Right kidney (tissue), 9 donors: ENCODE measurements at places on chromosomes 7 and 10.

- no peak for DNase-seq
Observed at GRCh38 chr10:92572362-92573090, 1.4 kb downstream of the IDE start.

GRCh38 chr10:15684768-15685167 lies 35.0 kb downstream of the ITGA8 start:
- no peak for DNase-seq

DNA sequence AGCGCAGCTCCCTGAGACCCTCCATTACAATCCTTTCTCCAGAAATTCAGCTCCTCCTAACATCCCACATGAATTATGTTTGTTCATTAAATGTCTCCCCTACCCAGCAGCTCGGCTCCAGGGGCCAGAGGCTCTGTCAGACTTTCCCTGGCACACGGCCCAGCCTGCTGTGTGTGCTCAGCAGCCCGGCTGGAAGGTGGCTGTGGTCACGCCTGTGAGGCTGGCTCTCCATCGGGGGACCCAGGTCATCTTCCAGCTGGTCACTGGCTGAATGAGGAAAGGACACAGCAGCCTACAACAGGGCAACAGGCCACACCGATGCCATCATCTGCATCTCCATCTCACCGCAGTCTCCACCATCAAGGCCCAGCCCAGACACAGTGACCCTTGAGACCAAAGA lies 219.8 kb downstream of the MAD1L1 start:
- DNase-seq = peak; percentile 58

- no peak for DNase-seq
Observed at GRCh38 chr7:7188091-7188490, 5.7 kb downstream of the C1GALT1 start.

GRCh38 chr7:133190650-133191049 lies 62.2 kb upstream of the EXOC4 start:
- DNase-seq = no peak

- peak; percentile 57 for DNase-seq
Observed at GRCh38 chr10:132443983-132444876, 47.2 kb downstream of the PWWP2B start.

- no peak for DNase-seq
Observed at GRCh38 chr7:76358011-76358480, 745 bp downstream of the YWHAG start.

- DNase-seq = no peak
Observed at GRCh38 chr7:133820584-133820983, 306.6 kb upstream of the LRGUK start.

- DNase-seq = no peak
Observed at GRCh38 chr10:51117053-51117660, 42.9 kb downstream of the PRKG1 start.

DNA sequence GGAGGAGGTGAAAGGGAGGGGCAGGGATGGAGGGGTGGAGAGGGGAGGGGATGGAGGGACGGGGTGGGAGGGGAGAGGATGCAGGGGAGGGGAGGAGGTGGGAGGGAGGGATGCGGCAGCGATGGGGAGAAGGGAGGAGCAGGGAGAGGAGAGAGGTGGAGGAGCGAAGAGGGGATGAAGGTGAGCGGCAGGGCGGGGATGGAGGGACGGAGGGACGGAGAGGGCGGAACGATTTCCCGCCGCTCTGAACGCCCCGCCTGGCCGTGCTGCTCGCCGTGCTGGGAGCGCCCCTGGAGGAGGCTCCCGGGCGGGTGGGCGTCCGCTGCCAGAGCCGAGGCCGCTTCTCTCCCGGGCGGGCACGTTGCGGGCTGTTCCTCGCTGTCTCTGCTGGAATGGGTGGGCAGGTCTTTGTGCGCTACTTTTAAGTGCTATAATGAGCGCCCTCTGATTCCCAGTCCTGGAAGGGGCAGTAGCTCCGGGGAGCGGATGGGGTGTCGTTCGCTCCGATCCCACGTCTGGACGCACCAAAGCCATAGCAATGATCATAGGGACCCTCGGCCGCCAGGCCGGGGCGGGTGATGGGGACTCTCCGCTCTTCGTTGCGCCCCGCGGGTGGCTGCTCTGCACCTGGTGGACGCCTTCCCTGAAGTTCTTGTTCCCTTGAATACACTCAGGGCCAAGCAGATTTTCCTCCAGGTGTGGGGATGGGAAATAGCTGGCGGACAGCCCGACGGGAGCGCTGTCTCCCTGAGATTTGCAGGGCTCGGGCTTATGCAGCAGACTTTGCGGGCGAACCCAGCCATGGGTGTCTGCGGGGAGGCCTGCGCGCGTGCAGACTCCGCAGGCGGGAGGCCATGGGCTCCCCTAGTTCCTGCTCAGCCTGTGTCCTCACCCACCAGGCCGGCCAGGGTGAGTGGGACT lies 81.1 kb upstream of the CPXM2 start:
- peak; percentile 41 for DNase-seq

DNA sequence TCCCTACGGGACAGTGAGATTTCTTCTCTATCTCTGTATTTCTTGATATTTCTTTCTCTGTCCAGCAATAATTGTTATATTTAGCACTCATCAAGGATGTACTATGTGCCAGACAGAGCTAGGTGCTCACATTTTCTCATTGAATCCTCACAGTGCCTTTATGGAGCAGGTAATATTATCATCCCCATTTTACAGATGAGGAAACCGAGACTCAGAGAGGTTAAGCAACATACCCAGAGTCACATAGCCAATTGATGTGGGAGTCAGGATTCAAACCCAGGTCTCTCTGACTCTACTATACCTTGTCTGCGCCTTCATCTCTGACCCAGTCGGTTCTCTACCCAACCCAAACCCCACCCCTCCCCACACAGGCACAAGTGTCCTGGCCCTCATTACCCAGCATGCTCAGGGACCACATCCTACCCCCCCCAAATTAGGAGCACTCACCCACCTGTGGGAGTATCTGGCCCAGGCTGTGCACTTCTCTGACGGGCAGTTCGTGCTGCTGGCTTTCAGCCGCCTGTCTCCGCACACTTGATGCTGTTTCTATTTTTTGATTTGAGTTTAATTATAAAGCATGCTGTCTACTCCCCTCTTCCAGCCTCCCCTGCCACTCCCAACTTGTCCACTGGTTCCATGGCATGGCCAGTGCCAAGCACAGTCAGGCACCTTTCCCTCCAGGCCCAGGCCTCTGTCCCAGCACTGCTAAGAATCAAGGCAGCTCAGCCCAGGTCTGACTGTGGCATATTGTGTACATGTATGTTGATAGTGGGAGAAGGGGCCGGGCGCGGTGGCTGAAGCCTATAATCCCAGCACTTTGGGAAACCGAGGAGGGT lies 9.8 kb upstream of the SAMD8 start:
- DNase-seq = no peak

- DNase-seq = peak; percentile 21
Observed at GRCh38 chr10:43846187-43846680, 197.6 kb upstream of the ZNF32 start.

GRCh38 chr7:9981742-9982349 lies 991.8 kb upstream of the PHF14 start:
- DNase-seq = no peak

DNA sequence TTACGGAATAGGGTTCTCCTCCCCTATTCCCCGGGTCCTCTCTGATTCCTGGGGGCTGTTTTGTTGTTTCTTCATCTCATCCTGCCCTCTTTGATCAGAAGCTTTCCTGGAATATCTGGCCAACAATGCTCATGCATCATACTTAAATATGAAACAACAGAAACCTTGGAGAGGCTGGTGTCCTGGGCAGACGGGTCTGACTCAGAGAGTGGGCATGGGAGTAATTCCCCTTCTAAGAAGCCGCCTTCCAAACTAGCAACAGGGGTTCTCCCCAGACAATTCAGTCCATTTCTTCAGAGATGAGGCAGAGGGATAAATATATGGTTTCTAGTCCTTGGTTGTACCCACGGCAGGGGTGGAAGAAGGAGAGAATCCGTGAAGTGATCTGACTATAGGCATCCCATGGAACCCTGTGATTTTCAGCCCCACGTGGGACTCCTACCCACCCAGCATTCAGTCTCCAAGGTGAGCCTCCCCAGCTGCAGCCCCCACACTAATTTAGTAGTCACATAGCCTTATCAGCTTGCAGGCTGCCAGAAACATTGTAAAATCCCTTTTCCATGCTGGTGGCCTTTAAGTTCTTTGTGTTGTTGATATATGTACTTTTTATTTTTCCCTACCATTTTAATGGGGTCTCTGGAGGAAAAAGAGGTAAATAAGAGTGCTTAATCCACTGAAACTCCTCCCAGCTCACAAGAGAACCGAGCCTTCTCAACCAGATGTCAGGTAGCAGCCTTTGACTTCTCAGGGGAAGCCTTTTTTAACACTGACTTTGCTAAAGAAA lies 119.2 kb downstream of the SFMBT2 start:
- DNase-seq = no peak

- no peak for DNase-seq
Observed at GRCh38 chr10:92413011-92413410, 122.0 kb downstream of the MARCHF5 start.

DNA sequence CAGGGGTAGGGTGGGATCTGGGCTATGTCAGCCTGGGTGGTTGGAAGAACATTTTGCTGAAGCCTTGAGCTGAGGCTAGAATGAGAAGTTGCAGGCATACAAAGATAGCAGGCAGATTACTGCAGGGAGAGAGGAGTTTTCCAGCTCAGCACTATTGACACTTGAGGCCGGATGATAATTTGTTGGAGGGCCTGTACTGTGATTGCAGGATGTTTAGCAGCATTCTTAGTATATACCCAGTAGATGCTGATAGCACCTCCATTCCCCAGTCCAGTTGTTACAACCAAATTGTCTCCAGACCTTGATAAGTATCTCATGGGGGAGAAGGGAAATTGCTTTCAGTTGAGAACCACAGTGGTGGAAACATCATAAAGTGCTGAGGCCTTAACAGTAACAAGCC lies 158.6 kb upstream of the CHRM2 start:
- DNase-seq = no peak

DNA sequence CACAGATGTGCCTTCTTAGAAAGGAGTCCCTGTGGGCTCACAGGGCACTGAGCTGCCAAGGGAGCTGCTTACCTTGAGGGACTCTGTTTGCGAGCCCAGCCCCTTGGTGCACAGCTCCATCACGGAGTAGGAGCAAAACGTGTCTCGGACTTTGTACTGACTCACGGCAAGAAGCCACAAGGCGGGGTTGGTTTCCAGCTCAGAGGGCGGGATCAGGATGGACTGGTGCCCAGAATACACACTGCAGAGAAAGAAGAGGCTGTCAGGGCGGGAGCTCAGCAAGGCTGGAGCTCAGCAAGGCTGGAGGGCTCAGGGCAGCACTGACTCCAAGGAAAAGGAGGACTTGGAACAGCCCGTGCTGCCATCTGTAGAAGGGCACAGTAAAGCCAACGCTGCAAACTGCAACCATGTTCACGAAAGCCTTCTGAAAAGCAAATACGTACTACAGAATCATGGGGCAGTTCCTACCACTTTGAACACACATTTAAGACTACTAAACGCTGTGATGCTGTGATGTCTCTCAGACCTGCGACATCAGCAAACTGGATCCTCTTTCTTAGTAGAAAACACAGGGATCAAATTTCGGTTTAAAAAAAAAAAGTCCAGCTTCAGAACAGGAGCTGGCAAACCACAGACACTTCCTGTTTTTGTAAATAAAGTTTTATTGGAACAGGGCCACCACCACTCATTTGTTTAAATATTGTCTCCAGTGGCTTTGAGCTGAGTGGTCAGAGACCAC lies 194.3 kb downstream of the ZMYND11 start:
- no peak for DNase-seq

DNA sequence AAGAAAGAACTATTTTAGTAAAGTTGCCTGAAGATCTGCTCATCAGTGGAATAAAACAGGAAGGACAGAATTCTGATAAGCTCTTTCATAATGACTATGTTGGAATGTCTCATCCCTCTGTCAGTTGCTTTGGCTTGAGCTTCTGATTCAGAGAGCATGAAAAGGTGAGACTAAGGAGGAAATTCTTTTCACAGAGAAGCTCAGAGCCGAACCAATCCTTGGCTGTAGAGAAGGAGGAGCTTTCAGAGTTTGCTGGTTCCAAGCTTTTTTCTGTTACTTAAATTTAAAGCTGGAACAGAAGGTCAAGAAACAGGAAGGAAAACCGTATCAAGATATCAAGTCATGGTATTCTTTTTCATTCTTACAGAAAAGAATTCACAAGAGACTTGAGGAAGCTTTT lies 24.0 kb downstream of the GSTO2 start:
- no peak for DNase-seq

DNA sequence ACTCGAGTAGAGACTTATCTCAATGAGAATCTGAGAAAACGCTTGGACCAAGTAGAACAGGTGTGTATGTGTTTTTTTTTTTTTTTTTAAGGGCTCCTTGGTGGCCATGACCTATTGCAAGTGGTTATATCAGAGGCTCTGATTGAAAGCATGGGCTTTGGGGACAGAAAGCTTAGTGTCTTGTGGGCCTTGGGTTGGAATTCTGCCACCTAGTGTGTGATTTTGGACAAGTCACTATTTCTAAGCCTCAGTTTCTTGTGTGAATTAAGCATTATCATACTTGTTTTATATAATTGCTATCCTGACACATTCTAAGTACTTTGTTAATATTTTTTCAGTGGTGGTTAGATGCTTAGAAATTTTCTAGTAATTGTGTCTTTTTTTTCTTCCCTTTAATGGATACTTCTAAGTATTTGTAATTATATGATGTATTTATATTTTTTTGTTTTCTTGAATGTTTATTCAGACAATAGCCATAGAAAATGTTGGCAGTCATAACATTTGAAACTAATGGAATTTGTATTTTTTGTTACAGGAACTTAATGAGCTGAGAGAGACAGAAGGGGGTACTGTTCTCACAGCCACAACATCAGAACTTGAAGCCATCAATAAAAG lies 33.1 kb downstream of the SMC3 start:
- no peak for DNase-seq

GRCh38 chr10:120746001-120746777 lies 105.0 kb upstream of the WDR11 start:
- no peak for DNase-seq

- no peak for DNase-seq
Observed at GRCh38 chr7:50214126-50214670, 90.3 kb upstream of the IKZF1 start.

DNA sequence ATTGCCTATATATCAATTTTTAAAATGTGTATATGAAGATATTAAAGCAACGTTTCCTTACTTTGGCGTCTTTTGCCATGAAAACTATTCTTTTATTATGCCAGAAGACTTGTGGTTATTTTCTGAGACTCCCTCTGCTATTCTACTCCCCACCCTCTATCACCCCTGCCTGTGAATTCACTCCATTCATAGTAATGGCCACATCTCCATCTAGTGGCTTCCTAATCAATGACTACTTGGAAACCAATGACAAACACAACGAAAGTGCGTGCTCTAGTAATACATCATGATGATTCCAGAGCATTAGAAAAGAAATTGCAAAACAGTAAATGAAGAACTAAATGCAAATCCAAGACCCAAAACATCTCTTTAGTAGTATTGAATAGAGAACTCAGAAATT lies 186.7 kb upstream of the HGF start:
- no peak for DNase-seq

- no peak for DNase-seq
Observed at GRCh38 chr7:156376317-156376716, 264.3 kb upstream of the RNF32 start.

DNA sequence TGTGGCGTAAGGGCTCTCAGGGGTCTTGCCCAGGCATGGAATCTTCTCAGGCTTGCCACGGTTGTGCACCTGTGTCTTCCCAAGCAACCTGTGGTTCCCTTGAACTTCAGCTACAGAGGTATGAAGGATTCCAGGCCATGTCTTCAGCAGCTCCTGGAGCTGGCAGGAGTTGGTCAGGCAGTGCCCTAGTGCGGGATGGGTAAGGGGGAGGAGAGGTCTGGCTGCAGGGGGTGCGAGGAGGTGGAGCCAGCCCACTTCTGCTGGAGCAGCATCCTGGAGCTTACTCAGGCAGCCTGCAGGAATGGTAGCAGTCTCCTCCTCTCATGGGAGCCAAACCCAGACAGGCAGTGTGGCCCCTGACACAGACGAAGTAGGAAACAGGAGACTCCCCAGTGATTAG lies 3.8 kb upstream of the TRIL start:
- no peak for DNase-seq

GRCh38 chr10:97207131-97207530 lies 21.4 kb upstream of the SLIT1 start:
- no peak for DNase-seq
